Gastrocnemius medialis (tissue), 4 donors: ENCODE measurements at places on chromosomes 5 and 9.
A peak's percentile ranks its signal among the peaks of the same experiment; 100 is the strongest.

DNA sequence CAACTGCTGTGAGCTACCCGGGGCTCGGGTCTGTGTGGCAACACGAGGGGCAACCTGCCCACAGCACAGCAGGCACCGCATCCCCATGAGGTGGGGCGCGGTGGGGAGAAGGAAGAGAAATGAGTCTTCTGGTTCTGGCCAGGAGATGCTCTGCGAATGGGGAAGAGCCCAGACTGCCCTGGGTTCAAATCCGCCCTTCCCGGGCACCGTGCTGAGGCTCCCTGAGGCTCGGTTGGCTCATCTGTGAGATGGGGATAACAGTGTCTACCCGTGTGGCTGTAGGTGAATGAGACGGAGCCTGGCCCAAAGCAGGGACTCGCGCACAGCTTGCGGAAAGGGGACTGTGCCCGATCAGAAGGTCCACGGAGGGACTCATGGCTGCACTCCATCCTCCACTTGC is 123.9 kb downstream of the VAV2 start:
- no peaks in the 10 kb centered on the region for H3K4me1 ChIP-seq
- no peak for DNase-seq
- H3K36me3 ChIP-seq, result no peaks in the 10 kb centered on the region
- H3K27me3 ChIP-seq, result no peaks in the 10 kb centered on the region
- H3K27ac ChIP-seq, result no peak overlapping the region
- no peak overlapping the region for H3K4me3 ChIP-seq

- H3K4me1 ChIP-seq, result no peaks in the 10 kb centered on the region
- no peak overlapping the region for H3K27ac ChIP-seq
- H3K36me3 ChIP-seq, result no peaks in the 10 kb centered on the region
- H3K27me3 ChIP-seq, result peaks cover 42% of the 10 kb centered on the region
These were observed 38.9 kb downstream of the SLC9A3 start for GRCh38 chr5:485113-485945.

DNA sequence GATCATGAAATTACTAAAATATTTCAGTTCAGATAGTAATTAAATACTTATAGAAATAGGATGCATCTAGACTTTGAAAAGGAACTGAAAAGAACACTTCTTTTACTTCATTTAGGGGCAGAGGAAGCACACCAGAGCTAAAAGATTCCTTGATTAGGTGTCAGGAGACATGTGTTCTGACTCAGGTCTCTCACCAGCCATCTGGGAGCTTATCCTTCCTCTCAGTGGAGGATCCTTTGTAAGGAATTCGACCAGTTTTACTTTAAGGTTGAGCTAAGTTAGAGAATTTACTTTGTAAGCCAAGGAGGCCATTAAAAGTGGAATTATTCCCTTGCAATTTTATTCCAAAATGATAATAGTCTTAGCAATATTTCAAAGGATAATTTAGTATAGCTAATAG is 16.7 kb downstream of the VCAN start:
- no peaks in the 10 kb centered on the region for H3K4me1 ChIP-seq
- DNase-seq, result no peak
- H3K27me3 ChIP-seq, result no peaks in the 10 kb centered on the region
- no peak overlapping the region for H3K4me3 ChIP-seq
- H3K27ac ChIP-seq, result no peak overlapping the region

DNA sequence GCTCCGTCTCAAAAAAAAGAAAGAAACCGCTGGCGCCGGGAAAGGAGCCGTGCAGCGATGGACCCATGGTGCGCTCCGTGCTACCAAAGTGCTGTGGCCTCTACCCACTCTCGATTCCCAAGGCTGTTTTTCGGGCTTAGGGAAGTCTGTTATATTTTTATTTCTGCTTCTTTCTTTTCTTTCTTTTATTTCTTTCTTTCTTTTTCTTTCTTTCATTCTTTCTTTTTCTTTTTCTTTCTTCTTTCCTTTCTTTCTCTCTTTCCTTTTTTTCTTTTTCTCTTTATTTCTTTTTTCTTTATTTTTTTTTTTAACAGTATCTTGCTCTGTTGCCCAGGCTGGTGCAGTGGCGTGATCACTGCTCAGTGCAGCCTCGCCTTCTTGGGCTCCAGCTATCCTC is 87.5 kb downstream of the ANXA2R start:
- peak overlapping the region; percentile 63 for H3K4me3 ChIP-seq
- no peaks in the 10 kb centered on the region for H3K36me3 ChIP-seq
- H3K27ac ChIP-seq, result no peak overlapping the region

GRCh38 chr9:130172161-130172857 is at the start of gene NCS1:
Gene NCS1, plus strand, starts transcription at chr9:130172404. Its CDS starts 260 bp downstream, at chr9:130172664.
- DNase-seq, result peak; percentile 31
- H3K4me1 ChIP-seq, result no peaks in the 10 kb centered on the region
- no peaks in the 10 kb centered on the region for H3K36me3 ChIP-seq
- H3K27ac ChIP-seq, result peak within 1 kb of the TSS; percentile 21
- peaks cover 8% of the 10 kb centered on the region for H3K27me3 ChIP-seq
- peak within 1 kb of the TSS; percentile 48 for H3K4me3 ChIP-seq

GRCh38 chr5:126527892-126528291 is 67.1 kb downstream of the ALDH7A1 start:
- no peaks in the 10 kb centered on the region for H3K36me3 ChIP-seq
- no peaks in the 10 kb centered on the region for H3K27me3 ChIP-seq
- DNase-seq, result no peak
- no peak overlapping the region for H3K27ac ChIP-seq
- H3K4me1 ChIP-seq, result peaks cover 4% of the 10 kb centered on the region
- H3K4me3 ChIP-seq, result no peak overlapping the region

GRCh38 chr5:54081415-54081814 is 229.0 kb downstream of the ARL15 start:
- no peaks in the 10 kb centered on the region for H3K27me3 ChIP-seq
- H3K27ac ChIP-seq, result no peak overlapping the region
- H3K4me3 ChIP-seq, result no peak overlapping the region
- DNase-seq, result no peak

DNA sequence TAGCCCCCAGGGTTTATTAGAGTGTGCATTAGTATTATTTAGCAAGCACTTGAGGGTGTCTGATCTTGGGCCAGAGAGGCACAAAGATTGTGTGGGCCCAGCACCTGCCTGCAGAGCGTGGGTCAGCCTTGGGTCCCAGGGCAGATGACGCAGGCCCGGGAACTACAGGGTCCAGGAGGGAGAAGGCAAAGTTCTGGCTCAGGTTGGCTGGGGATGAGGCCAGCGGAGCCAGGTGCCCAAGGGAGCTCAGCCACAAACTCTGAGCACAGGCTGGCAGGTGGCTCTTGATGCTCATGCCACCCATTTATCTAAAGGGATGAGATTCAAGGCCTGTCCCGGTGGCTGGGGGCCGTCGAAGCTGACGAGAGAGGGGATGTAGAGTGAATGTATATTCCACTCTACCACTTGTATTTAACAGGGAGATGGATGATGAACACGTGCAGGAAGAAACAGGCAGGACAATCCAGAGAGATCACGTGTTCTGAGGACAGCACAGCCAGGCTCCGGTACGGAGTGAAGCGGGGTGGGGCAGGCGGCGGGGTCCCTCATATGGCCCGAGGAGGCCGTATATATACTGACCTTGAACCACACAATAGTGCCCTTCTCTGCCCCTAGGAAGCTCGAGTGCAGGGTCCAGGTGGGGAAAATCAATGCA is 818 bp upstream of the OBP2A start:
- H3K4me1 ChIP-seq, result no peaks in the 10 kb centered on the region
- no peak for DNase-seq
- H3K36me3 ChIP-seq, result no peaks in the 10 kb centered on the region
- no peaks in the 10 kb centered on the region for H3K27me3 ChIP-seq
- H3K4me3 ChIP-seq, result no peak overlapping the region
